ENCODE measurements at places on chromosomes 16 and 17.

- DNase-seq: no peak
Measured at GRCh38 chr17:54948380-54948779, 20.1 kb downstream of the COX11 start.

- DNase-seq: no peak
Measured at GRCh38 chr17:33106525-33107165, 115.0 kb downstream of the SPACA3 start.

- DNase-seq: no peak
Measured at GRCh38 chr16:82263521-82264143, 93.6 kb upstream of the MPHOSPH6 start.

DNA sequence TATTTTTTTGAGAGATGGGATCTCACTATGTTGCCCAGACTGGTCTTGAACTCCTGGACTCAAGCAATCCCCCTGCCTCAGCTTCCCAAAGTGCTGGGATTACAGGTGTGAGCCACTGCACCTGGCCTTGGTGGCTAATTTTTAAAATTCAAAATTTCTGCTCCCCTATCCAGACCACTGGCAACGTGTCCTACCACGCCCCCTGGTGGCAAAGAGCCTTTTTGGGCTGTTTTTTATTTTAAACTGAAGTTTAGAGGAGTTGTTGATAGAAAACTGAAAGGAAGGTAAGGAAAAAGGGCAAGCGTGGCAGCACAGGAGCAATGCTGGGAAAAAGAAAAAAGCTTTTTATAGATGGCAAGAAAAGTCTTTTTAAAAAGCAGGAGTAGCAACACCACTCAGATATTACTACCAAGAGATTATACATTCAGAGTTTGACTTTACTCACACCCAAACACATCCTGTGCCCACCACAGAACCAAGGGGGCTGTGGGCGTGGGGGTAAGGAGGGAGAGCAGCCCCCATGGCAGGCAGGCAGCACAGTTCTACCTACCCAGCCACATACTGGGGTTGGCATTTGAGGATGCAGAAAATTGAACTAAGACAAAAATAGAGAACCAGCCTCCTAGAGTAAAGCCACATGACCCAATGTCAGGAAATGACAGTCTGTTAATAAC lies 4.2 kb upstream of the MXRA7 start:
- DNase-seq: no peak

DNA sequence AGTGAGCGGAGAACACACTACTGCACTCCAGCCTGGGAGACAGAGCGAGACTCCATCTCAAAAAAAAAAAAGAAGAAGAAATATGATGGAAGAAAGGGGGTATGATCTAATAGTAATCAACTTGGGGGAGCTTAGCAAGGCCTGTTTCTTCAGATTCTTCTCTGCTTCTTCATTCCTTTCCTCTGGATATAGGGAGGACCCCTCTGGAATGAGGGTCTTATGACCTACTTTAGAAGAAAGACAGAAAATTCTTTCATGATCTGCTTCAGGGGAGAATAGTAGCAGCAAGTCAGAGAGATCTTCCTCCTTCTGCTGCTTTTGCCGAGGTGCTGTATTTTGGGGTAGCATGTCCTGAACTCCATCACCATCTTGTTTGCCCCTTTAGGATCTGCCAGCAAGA lies 44.9 kb upstream of the ETV4 start:
- DNase-seq: no peak

- DNase-seq: no peak
Measured at GRCh38 chr17:6162892-6163291, 92.7 kb downstream of the WSCD1 start.

- DNase-seq: no peak
Measured at GRCh38 chr16:86470964-86471363, 39.4 kb upstream of the FOXF1 start.

- no peak for DNase-seq
Measured at GRCh38 chr16:80298676-80299075, 242.1 kb upstream of the DYNLRB2 start.

GRCh38 chr17:31211352-31212012 lies 85.6 kb downstream of the OMG start:
- DNase-seq: no peak

DNA sequence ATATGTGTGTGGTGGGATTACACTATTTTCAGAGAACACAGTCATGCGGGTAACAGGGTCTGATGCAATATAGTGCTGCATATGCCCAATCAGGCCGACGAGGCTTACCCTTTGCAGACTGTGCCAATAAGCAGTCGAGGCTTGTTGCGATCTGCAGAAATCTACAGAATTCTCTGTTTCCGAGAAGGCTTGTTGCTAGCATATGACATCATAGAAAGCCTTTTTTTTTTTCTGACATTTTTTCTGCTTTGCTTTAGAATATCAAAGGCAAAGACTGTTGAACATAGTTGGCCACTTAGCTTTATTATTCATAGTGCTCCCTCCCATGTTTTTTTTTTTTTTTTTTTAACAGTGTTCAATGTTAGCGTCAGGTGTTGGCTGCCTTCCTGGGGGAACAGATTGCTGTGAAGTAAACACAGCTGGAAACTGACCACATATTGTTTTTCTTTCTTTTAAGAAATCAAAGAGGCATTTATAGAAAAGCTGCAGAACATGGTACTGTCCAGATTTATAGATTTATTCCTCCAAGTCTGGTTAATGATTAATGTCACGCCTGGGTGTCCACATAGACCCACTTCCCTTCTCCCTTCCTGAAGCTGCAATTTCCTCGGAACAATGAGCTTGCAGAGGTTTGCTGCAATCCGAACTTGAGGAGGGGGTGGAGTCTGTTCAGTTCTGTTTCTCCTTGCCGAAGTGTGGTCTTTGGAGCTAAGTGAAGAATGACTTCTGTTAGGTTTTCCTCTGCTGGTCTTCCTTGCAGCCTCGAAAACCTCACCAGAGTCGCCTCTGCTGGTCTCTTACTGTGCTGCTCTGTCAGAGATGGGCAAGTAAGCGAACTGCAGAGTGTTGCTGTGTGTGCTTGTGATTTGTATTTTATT lies 87.3 kb downstream of the MAP2K6 start:
- DNase-seq: no peak

- no peak for DNase-seq
Measured at GRCh38 chr17:50102164-50102991, 7.2 kb downstream of the PDK2 start.

DNA sequence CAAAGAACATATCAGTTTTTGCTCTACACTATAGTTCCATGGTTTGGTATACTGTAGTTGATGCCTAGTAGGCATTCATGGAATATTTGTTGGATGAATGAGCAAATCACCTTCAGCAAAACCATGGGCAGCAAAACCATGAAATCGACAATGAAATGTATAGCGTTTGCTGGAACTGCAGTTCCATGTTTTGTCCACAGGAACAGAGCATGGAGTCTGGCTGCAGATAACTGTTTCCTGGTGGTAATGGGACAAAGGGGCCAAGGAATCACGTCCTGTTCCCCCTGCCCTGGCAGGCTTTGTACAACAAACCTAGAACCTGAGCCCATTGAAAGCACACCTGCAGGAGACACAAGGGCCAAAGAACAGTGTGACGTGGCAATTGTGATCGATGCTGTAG lies 101.1 kb downstream of the USP31 start:
- DNase-seq: no peak

DNA sequence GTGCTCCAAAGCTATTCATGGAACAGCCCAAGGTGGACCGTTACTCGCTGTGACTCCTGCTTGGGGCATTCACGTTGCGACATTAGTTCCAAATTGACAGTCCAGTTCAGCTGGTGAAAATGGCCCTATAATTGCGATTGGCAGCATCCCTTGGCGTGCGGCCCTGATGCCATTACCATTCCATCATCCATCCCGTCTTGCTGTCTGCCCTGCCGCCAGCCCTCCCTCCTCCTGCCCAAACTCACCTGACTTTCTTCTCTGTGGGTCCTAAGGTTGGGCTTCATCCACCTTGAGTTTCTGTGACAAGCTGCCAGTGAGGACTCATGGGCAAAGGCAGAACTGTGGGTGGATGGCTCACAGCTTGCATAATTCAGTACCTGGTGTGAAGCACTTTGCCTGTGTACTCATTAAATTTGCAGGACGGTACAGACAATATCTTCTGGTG lies 104.6 kb downstream of the RPTOR start:
- no peak for DNase-seq

- no peak for DNase-seq
Measured at GRCh38 chr17:27807567-27808470, 7.5 kb upstream of the NOS2 start.

GRCh38 chr16:50446861-50447260 lies 78.1 kb upstream of the BRD7 start:
- no peak for DNase-seq

DNA sequence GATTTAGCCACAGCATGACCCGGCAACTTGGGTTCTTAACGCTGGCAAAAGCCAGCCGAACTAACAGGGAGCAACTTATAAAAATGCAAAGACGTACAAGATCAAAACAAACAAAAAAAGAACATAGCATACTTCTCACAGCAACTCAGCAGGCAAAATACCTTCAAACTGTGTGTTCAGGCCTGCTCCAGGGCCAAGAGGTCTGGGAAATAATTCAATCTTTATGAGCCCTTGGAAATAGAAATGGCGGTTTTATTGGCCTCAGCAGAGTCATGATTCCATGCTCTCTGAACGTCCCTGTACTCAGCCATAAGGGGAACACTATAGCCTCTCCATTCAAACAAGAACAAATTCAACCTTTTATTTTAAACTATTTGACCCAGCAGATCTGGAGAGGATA lies 101.3 kb upstream of the C17orf78 start:
- no peak for DNase-seq
